ENCODE measurements at places on chromosomes 6 and 20. TPM values are rescaled to one million over a fixed set of nuclear protein-coding genes. Genes with fewer than 3 reads are reported as not detected.

GRCh38 chr6:141139461-141139860 is 993.3 kb upstream of the GJE1 start:
- DNase-seq = no peak

- DNase-seq = no peak
Observed at GRCh38 chr20:53425941-53426340, 167.7 kb downstream of the ZNF217 start.

DNA sequence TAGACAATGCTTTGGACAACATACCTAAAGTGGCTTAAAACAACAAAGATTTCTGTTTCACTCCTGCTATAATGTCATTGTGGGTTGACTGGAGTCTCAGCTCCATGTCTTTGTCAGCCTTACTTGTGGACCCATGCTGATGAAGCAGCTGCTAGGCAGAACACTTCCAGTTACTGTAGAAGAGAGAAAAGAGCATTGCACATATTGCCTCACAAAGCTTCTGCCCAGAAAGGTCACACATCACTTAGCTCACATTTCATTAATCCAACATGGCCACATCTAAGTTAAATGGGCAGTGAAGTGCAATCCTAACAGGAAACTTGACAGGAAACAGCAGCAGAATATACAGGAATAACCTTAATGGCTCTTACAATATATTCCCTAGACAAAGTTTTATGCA is 480.5 kb upstream of the HTR1E start:
- no peak for DNase-seq

DNA sequence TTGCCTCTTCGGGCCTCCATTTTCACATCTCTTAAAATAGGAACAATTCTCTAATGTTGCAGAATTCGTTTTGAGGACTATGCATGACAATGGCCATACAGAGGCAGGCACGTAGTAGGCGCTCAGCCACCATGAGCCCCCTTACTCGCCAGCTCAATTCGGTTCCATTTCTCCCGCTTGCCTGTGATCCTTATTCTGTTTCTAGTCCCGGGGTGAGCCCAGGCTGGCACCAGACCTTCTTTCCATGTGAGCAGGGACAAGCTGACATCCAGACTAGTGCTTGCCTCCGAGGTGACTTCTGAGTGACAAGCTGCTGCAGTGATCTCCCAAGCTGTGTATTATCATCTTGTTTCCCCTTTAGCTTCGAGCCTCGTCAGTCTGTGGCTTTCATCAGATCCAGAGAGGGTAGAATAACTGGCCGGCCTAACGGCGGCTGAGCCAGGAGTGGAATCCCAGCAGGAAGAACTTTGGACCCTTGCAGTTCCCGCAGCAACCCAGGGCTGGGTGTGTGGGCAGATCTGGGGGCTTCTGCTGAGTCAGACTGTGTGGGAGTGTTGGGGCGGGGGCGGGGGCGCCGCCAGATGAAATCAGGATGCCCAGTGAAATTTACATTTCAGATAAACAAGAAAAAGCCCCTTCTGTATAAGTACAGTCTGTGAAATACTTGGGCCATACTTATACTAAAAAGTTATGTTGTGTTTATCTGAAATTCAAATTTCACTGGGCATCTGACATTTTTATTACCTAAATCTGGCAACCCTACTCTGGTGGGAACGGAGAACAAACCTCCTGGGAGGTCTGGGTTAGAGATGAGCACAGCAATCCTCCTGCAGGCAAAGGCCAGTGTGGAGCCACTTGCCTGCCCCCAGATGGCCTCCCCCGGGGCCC is 10.9 kb downstream of the BANF2 start:
- no peak for DNase-seq

DNA sequence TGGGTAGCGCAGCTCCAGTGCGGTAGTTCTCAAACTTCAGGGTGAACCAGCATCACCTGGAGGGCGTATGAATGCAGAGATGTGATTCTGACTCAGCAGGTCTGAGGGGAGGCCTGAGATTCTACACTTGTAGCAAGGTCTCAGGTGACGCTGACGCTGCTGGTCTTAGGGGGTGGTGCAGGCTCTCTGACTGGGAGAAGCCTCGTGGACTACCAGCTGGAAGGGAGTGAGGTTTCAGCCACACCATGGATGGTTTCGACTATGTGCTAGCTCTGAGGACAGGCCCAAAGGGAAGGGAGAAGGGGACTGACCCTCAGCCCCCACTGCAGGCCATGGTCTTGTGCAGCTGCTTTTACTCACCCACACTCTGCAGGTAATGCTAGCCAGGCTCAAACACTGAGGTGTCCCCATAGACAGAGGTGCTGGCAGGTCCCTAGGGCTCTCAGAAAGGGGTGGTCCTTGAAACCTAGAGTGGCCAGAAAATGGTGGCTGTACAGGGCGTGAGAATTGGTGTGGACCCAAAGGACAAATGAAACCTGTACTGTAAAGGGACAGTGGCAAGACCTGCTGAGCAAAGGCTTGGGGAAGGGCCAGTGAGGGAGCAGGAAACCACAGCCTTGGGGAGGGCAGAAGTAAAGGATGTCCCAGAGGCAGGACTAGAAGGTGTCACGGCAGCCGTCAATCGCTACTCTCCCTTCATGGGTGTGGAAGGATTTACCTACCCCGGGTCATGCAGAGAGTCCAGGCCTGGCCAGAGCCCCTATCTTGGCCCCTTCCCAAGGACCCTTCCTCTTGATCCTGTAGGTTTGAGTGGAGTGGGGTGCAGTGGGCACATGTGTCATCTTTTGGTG is 52.7 kb downstream of the EBF4 start:
- no peak for DNase-seq

GRCh38 chr6:128600397-128600951 is 80.1 kb upstream of the PTPRK start:
- DNase-seq = no peak

DNA sequence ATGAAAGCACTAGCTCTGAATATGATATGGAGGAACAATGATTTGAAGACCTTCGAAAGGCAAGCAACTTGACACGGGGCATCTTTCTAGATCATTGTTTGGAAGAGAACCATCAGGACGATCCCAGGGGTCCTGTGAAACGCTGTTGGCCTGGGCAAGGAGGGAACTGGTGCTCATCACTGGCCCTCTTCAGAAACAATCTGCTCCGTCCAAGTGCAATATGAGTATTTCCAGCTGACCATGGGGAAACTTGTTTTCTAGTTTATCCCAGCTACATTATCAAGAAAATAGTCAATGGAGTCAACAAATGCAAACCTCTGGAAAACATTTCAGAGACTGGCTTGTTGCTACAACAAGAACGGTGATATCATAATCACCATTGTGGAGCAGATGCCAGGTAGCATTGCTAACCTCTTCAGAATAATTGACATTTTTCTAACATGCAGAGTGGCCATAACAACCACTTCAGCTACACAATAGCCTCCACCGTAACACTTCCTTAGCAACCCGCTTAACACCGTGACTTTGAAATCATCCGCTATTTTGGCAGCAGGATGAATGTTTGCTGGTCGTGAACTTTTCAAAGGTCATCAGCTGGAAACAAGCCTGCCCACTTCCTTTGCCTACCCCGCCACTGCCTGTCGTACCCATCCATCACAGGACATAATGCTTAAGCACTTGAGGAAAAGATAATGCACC is 112.0 kb upstream of the PDE10A start:
- no peak for DNase-seq

DNA sequence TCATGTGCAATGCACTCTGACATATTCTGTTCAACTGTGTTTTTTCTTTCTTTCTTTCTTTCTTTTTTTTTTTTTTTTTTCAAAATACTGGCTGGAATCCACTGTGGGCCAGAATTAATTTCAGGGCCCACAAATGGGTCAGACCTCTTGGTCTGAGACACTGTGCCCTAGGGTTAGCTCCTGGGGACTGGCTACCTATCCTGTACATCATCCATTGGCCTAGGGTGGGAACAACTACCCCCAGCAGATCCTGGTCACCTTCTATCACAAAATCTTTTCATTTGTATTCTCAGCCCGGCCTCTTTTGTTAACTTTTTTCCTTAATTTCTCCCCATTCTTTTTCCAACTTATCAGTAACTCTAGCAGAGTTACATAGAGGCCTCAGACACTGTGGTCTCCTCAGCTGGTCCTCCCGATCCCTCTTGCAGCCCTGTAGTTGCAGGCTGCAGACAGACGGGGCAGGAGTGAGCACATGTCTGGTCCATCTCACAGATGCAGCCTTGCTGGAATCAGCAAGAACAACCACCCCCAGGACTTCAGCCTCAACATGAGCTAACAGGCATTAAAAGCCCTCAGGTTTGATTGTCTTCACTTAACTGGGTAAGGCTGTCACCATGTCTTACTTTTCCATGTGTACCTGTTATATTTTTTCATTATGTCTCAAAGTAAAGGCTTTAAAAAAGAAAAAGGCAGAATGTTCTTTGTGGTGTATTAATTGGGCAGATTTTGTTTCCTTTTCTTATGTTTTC is 41.3 kb downstream of the TXLNB start:
- no peak for DNase-seq

DNA sequence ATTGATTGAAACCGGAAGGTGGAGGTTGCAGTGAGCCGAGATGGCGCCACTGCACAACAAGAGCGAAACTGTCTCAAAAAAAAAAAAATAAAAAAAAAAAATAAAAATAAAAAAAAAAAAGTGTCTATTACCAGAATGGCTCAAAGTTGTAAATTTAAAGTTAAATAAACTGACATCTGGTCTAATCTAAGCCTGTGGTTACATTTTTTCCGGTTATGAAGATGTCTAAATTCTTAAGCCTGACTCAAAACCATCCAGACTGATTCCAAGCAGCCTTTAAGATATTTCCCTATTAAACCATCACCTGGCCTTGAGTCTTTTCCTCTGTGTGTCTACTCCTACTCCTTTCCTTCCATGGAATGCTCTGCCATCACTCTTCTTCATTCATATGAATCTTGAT is 371.7 kb upstream of the RUNX2 start:
- no peak for DNase-seq

DNA sequence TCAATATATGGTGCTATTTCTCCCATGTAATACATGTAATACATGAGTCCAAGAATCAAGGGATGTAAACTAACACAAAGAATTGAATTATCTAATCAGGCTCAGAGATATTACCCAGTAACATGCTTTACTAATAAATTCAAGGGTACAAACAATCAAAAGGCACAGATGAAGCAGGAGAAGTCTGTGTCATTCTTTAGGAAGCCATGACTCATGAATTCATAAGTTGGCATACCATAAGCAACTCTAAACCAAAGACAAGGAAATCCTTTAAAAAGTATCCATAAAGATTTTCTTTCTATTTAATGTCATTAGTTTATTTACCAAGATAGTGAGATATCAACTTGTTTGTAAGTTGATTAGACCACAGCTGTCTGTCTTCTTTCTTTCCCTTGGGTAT is 446.0 kb upstream of the IMPG1 start:
- DNase-seq = no peak

- no peak for DNase-seq
Observed at GRCh38 chr6:117906507-117906957, 532 bp upstream of the SLC35F1 start.

DNA sequence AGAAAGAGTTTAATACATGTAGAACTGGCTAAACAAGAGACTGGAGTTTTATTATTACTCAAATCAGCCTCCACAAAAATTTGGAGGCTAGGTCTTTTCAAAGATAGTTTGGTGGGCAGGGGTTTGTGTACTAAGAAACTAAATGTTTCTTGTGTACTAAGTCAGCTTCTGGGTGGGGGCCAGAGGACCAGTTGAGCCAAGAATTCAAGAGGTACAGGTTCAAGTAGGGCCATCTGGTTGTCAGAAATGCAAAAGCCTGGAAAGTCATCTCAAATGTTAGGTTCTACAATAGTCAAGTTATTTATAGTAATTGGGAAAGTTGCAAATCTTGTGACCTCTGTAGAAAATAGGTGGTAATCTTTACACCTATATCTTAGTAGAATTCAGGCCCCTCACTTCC is 51.7 kb downstream of the CEP43 start:
- DNase-seq = no peak

The TP53TG5 gene
- not detected for total RNA-seq

The HLA-DOB gene
- total RNA-seq = not detected

The COL9A3 gene
- 13.8 TPM for total RNA-seq
